ENCODE measurements at places on chromosomes 4 and X.

- DNase-seq: no peak
These were observed 16.8 kb downstream of the SMIM20 start for GRCh38 chr4:25930731-25931354.

DNA sequence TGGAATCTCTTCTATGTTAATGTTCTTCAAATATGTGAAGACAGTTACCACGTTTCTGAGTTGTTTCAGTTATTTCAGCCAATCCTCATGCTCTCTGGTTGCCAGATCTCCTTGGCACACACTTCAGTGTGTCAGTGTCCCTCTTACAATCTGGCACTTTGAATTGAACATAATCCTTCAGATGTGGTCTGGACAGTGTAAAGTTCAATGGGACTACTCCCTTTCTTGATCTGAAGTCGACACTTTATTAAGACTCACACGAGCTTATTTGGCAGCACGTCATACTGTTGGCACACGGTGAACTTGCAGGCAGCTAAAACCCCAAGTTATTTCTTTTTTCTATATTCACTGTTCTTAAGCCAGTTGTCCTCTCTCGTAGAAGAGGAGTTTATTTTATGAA lies 28.2 kb downstream of the ARSJ start:
- no peak for DNase-seq

DNA sequence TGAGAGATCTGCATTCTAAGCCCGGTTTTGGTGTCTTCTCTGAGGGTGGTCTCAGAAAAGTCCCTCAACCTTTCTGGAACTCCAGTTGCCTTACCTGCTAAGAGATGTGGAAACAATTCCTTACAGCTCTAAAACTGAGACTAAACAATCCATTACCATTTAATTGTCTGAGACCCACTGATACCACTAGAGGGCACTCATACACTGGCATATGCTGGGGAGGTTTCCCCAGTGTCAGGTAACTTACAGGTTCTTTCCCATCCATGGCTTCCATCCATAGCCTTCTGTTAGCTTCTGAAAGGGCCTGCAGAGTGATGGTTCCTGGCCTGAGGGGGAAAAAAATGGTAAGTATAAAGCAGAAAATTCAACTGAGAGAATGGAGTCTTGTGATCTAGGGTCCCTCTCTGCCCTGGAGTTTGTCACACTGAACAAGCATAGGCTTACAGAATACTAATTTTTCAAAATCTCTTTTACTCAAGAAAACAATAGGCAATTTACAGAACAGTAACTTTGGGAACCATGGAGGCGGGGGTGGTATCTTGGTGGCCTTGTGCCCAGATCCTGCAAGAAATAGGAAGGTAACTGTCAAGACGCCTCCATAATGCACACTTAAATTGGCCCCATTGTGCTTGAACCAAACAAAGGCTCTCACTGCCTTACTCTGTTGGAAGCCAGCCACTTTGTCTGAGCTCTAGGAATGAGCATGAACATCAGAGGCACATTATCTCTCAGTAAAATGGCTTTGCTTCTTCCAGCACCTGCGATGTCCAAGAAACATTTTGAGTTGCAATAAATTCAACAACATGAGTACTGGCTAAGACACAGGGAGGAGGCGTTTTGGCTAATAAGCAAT lies 236.1 kb downstream of the OPHN1 start:
- no peak for DNase-seq

DNA sequence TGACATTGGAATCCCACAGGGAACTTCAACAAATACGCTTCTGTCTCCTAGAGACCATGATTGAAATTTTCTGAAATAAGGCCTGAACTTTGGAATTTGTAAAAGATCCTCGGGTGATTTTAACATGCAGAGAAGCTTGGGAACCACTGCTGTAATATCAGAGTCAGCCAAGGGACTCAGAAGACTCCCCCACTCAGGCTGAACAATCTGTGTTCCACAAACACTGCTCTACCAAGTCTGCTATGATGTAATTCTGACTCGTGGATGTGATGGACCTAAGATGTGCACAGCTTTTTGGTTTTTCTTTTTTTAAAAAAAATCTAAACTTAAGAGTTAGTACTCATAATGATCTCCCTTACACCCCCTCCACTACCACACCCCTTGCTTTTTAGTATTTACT lies 26.0 kb downstream of the LRP2BP start:
- DNase-seq: no peak

DNA sequence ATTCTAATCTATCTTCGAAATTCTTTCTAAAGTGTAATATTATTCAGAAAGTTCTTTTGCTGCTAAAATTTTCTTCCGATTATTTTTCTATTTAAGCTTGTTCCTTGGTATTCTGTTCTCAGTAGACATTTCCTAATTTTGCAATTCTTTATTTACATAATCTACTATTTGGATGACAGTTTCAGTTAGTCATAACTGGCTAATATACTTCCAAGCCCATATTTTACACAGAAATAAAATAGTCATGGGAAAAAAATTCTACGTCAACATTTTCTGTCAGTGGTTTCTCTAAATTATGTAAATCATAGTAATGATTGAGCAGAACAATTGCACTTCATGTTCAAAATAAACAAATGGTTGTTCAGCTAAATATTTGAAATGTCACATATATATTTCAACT lies 178.0 kb upstream of the ANKRD50 start:
- DNase-seq: no peak

GRCh38 chr4:98617358-98618047 lies 40.9 kb downstream of the TSPAN5 start:
- no peak for DNase-seq

DNA sequence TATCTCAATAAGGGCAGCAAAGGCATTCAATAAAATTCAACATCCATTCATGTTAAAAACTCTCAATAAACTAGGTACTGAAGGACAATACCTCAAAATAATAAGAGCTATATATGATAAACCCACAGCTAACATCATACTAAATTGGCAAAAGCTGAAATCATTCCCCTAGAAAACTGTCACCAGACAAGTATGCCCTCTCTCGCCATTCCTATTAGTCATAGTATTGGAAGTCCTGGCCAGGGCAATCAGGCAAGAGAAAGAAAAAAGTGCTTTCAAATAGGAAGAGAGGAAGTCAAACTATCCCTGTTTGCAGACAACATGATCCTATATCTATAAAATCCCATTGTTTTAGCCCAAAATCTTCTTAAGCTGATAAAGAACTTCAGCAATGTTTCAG lies 116.8 kb downstream of the TENT5D start:
- no peak for DNase-seq

GRCh38 chr4:25839687-25840086 lies 23.1 kb downstream of the SEL1L3 start:
- no peak for DNase-seq

GRCh38 chrX:37989304-37989703 lies 17.0 kb upstream of the SYTL5 start:
- no peak for DNase-seq

DNA sequence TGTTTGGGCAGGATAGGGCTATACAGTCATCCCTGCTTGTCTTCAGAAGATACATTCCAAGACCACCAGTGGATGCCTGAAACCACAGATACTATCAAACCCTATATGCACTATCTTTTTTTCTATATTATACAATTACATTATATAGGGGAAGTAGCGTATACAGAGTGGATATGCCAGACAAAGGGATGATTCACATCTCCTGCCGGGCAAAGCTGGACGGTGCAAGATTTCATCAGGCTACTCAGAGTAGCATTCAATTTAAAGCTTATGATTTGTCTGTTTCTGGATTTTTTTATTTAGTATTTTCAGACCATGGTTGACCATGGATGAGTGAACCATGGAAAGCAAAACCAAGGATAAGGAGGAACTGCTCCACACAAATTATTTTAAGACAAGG lies 7.0 kb upstream of the AMTN start:
- DNase-seq: no peak

DNA sequence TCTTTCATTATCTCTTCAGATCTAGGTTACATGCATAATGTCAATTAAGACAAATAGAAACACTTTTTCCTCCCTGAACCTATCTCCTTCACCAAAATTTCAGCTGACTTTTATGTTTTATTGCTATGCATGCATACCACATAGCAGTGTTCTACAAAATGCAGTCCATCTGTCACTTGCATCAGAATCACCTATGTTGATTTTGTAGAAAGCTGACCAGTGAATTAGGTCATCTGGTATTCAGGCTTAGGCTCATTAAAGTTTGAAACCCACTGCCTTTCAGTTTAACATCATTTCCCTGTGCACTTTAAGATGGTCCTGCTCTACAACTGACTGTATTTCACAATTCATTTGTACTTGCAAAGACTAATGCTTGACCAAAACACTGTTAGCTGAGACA lies 277.9 kb downstream of the CFAP299 start:
- no peak for DNase-seq

GRCh38 chrX:97685753-97686152 lies 802.0 kb downstream of the RPA4 start:
- DNase-seq: no peak

DNA sequence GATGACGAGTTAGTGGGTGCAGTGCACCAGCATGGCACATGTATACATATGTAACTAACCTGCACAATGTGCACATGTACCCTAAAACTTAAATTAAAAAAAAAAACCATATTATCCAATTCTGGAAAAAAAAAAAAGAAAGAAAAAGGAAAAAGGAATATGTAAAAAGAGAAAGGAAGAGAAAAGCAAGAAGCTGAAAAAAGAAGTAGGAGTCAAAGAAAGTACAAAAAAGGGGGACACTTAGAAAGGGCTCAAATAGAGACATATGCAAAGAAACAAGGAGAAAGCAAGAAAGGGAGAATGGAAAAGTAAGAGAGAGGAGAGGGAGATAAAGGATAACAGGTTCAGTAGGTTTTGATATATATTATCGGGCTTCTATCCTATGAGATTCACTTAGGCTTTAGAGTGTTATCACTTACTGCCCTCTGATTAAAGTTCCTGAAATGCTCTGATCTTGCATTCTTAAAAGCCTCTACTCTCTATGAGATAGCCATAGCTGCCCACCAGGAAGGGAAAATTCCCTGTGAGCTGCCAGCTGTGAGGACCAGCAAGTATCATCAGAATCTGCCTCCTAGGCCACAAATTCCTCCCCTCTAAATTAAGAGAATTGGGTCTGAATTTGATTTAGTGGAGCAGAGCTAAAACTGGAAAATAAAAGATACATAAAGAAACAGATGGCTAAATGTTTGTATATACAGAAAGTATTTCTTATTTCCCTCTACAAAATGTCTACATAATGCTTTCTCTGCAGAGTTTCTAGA lies 95.2 kb downstream of the AMMECR1 start:
- DNase-seq: no peak

- DNase-seq: no peak
These were observed 15.4 kb downstream of the SORCS2 start for GRCh38 chr4:7207628-7208231.

- no peak for DNase-seq
These were observed 4.1 kb upstream of the EPGN start for GRCh38 chr4:74304095-74304625.

DNA sequence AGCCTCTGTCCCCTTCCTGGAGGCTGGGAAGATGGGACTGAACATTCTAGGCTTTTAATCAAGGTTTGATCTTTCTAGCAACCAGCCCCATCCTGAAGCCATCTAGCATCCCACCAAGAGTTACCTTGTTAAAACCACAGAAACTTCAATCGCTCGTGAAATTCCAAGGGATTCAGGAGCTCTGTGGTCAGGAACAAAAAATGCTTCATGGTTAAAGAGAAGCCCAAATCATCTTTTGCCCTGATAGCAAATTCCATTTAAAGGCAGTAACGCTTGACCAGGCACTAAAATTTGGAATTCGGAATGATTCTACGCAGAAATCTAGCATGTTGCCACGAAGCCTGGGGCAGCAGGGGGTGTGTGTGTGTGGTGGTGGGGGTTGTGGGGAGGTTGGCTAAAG lies 47.8 kb downstream of the CASP6 start:
- DNase-seq: no peak

- no peak for DNase-seq
These were observed 7.3 kb upstream of the IGFBP7 start for GRCh38 chr4:57117491-57117890.

- DNase-seq: no peak
These were observed 181.6 kb downstream of the UGT8 start for GRCh38 chr4:114780205-114780604.

DNA sequence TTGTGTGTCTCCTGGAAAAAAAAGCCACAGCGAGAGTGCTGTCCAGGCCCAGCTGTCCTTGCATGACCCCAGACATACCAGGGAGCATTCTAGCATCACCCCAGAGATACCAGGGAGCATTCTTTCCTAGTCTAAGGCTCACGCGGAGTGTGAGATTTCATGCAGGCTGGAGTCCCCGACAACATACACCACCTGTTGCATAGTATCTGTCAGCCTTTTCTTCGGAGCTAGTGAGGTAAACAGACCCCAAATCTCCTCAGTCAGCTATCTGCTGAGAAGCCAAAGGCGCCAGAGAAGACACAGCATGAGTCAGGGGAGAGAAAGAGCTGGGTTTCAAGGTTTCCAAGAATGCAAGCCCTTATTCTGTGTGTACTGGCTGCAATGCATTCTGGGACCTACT lies 23.1 kb upstream of the ZXDA start:
- DNase-seq: no peak

- no peak for DNase-seq
These were observed 651 bp downstream of the NXT2 start for GRCh38 chrX:109537324-109537665.

- DNase-seq: no peak
These were observed 50.8 kb upstream of the BOD1L1 start for GRCh38 chr4:13678186-13678924.

DNA sequence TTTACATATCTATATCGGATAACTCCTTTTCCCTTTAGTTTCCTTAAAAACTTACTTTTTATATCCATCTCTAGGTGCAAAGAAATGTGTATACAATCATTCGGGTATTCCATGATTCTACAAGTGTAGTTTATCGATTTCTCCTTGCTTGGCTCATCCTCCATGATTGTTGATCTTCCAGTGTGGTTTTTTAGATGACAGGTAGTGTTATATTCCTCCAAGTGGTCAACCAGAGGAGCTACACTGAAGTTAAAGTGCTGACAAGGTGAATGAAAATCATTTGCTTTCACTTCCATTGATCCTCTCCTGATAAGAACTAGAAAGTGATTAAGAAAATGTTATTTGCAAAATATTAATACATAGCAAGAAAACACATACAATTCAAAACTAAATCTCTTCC lies 38.5 kb downstream of the TMEM156 start:
- DNase-seq: no peak

DNA sequence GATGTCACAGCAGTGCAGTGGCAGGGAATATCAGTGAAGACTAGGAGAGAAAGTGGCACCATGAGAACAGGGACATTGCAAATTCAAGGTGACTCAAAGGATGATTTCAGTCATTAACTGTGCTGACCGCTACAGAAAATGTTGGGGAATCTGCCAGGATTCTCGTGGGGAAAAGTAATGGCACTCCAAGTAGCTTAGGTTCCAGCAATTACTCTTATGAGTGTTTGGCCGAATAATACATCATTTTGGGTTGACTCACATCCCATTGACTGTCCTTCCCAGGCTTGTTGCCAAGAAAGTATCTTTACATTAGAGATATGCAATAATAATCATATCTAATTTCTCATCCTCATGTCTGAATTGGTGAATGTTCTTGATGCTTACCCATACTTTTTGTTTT lies 1411.1 kb upstream of the PCDH7 start:
- DNase-seq: no peak

DNA sequence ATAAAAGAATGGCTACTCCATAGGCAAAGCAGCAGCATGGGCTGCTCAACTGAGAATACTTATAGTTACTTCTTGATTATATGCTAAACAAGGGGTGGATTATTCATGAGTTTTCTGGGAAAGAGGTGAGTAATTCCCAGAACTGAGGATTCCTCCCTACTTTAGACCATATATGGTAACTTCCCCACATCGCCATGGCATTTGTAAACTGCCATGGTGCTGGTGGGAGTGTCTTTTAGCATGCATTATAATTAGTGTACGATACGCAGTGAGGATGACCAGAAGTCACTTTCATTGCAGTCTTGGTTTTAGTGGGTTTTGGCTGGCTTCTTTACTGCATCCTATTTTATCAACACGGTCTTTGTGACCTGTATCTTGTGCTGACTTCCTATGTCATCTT lies 141.5 kb downstream of the MAGEB17 start:
- no peak for DNase-seq

Measured in stimulated activated naive CD4-positive, alpha-beta T cell (primary cell).